ACHN (cell line): ENCODE measurements at places on chromosomes 4 and X.
A peak's percentile ranks its signal among the peaks of the same experiment; 100 is the strongest.

DNA sequence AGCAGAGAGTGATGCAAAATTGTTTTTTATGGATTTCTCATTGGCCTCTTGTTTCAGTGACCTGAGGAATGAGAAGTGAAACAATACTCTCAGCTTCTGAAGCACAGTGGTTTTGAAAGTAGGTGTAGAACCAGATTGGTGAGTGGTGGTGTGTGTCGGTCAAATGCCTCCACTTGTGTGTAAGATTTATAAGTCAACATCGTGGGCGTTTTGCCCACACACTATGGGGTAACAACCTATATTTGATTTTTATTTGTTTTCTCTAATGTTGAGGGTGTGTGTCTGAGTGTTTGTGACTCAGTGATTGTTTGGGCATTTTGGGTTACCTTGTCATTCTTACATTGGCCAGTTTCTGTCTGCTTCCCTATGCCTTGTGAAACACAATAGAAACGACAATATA is 23.3 kb downstream of the ADGRL3 start:
- no peak for DNase-seq

- peak; percentile 68 for DNase-seq
These were observed 49.1 kb downstream of the TMEM165 start for GRCh38 chr4:55444827-55445226.

DNA sequence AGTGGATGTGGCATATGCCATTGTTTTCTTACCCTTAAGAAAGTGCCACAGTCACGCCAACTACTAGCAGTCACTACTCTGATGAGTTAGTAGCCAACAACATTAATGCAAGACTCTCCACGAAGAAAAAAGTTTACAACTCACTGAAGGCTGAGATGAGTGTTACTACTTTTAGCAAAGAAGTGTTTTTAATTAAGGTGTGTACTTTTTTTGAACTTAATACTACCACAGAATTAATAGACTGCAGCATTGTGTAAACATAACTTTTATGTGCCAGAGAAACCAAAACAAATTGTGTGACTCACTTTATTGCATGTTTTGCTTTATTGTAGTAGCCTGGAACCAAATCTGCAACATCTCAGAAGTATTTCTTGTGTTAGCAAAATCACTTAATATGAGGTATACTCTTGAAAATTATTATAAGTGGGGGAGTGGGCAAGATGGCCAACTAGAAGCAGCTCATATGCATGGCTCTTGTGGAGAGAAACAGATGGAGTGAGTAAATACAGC is 2.2 kb upstream of the UGT2B4 start:
- no peak for DNase-seq

GRCh38 chrX:122363112-122363795 is 820.8 kb upstream of the GRIA3 start:
- DNase-seq, result no peak

GRCh38 chrX:155000841-155001240 is 21.7 kb downstream of the F8 start:
- no peak for DNase-seq

GRCh38 chr4:188959424-188959823 is 820.2 kb downstream of the TRIML1 start:
- DNase-seq, result no peak

DNA sequence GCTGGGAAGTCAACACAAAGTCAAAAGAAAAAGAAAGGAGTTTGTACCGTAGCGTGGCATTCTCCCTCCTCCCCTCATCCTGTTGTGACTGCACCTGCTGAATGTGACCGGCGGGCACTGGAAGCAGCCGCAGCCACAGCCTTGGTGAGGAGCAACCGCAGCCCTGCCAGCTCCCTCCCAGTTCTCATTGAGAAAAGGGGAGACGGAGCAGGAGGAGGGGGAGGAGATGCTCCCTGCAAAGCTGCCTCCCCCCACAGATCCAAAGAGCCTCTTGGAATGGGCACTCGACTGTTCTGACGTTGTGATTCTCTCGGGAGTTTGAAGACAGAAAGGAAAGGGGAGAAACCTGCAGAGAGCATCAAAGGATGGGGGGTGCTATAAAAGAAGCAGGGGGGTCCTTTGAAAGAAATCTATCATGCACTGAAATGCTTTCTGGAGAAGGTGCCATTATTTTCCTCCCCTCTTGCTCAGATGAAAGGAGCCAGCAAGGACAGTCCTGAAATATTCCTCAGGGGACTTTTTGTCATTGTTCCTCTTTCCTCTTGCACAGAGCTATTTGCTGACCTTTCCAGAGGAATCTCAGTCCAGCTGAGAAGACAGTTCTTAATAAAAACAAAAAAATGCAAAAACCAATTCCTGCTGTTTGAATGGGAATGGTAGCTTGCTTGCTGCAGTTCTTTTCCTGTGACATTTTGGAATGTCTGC is 429.7 kb downstream of the MAPK10 start:
- peak; percentile 88 for DNase-seq
